ENCODE measurements at places on chromosomes 2 and 18. TPM values are rescaled to one million over a fixed set of nuclear protein-coding genes. Genes with fewer than 3 reads are reported as not detected.

GRCh38 chr2:219159771-219160185, 837 bp downstream of the NHEJ1 start:
- no peak for DNase-seq

GRCh38 chr2:40281021-40281940, 170.6 kb downstream of the SLC8A1 start:
- no peak for DNase-seq

GRCh38 chr2:105597806-105598803, 146.6 kb upstream of the NCK2 start:
- DNase-seq = no peak

DNA sequence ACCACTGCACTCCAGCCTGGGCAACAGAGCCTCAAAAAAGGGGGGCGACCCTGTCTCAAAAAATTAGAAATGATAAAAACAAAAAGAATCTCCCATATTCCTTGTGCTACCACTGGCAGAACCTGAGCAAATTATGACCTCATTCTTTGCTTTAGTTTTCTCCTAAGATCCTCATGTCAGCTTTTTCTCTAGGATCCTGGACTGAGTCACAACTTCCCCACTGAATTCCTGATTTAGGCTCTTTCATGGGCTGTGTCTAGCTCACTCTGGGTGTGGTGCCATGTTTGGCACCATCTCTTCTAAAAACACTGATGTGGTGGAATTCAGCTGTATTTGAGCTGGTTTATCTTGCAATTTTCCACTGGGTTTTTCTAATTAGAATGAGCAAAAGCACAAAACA, 37.1 kb downstream of the EXOC6B start:
- no peak for DNase-seq

DNA sequence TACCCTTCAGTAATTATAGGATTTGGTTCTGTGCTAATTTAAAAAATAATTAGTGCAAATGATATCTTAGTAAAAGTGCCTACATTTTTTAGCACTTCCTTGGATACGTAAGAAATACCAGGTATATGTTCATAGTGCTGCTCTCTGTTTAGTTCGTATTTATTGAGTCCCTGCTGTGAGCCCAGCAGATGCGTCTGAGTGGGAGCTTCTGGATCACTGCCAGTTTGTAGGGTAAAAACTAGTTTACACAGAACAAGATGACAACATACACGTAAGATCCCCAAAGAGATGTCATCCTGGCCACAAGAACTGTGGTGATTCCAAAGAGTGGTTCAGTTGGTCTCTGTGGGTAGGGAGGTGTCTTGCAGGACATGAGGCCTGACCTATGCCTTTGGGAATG, 103.2 kb downstream of the CTIF start:
- DNase-seq = no peak

DNA sequence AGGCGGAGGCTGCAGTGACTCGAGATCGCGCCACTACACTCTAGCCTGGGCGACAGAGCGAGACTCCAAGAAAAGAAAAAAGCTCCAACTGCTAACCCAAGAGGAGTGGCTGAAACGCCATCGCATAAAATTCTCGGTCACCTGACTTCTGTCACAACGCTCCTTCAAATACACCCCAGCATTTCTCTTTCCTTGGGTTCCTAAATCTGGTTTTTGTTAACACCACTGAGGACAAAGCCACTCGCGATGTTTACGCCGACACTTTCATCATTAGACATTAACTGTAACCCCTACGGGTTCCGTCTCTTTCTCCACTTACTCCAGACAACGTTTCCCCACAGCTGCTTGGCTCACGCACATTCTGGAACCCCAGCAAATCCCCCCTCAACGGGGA, 679 bp downstream of the CLK1 start:
- DNase-seq = no peak

- DNase-seq = no peak
These were observed 820.4 kb downstream of the GALR1 start for GRCh38 chr18:78069784-78070664.

GRCh38 chr2:136408795-136409194, 290.8 kb upstream of the CXCR4 start:
- DNase-seq = no peak

- DNase-seq = no peak
These were observed 56.0 kb upstream of the RAB6C start for GRCh38 chr2:129923265-129924091.

DNA sequence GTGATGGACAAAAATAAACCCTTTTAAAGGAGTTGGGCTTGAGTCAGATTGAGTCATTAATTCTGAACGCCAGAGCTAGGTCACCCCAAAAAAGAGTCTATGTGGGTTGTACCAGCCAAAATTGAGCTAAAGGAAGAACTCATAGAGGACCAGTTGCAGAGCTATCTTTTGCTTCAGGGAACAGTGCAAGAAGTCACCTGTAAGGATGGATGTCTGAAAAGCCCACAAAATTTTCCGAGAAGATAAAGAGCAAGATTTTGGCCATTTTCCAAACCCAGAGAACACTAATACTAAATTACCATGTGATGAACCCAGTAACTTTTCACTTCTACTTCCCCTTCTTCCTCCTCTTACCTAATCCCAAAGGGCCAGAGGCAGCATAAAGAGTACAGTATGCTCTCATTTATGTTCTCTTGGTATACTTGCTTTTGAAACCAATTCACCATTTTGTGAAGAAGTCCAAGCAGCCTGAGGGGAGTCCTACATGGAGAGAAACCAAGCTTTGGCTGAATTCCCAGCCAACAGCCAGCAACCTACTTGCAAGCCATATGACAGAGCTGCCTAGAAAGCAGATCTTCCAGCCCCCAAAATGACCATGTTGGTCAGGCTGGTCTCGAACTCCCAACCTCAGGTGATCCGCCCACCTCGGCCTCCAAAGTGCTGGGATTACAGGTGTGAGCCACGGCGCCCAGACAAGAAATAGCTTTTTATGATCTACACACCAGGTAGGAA, 551.7 kb downstream of the SATB2 start:
- no peak for DNase-seq

- no peak for DNase-seq
These were observed 16.1 kb downstream of the SERPINB5 start for GRCh38 chr18:63492851-63493250.

DNA sequence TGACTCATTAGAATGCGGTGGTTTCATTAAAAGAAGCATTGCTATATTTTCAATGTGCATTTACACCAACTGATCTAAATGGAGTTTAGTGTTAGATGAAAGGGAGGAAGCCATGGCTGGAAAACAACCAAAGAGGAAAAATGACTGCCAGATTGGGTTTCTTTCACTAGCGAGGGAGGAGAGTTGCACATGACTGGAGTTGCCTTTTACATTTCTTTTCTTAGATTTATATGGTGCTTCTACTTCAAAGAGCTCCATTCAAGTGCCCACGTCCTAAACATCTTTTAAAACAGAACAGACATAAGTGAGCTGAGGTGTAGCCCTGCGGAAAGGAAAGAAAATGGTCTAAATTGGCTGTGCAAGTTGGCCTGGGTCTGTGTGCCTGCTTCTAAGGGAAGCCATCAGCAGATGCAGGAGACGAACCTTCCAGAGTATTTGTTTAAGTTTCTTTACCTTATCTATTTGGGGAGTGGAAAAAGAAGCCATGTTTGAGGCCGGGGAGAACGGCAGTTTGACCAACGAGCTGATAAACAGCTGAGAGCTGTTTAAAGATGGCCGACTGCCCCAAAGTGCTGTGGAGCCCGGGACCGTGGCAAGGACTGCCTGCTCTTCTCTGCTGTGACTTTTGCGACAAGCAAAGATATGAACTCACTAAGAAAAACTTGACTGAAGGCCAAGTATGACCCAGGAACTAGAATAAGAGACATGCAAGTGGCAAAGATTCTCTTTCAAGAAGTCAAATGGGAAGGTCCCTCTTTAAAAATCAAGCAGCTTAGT, 327.0 kb downstream of the ZNF516 start:
- no peak for DNase-seq

GRCh38 chr2:168995744-168996143, 35.4 kb downstream of the ABCB11 start:
- no peak for DNase-seq

DNA sequence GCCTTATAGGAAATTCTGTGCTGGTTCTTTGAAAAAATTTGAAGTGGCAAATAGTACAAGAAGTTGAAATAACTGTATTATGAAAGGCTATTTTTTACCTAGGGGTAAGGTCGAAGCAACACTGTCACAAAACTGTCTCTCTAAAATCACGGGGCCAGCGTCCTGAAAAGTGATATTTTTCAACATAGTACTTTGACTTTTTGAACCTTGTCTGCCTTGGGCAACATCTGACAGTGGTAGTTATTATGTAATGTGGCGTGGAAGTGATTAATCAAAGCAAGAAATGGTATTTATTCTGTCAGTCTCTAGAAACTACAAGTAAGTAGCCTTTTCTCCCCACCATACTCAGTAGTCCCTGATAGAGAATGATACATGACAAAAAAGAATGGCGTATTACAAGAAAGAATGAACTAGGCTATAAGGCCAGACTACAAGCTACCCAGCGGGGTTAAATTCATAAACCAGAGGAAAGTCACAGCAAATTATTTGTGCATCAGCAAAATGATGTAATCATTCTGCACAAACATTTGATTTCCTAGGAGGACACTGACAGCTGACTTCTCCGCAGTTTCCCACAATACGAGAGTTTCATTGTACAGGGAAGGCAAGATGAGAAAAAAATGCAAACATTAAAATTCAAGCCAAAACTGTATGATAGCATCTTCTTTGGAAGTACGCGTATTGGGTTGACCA, 9.8 kb downstream of the GEN1 start:
- DNase-seq = no peak

- no peak for DNase-seq
These were observed 219.2 kb downstream of the LRP1B start for GRCh38 chr2:141911485-141912066.

DNA sequence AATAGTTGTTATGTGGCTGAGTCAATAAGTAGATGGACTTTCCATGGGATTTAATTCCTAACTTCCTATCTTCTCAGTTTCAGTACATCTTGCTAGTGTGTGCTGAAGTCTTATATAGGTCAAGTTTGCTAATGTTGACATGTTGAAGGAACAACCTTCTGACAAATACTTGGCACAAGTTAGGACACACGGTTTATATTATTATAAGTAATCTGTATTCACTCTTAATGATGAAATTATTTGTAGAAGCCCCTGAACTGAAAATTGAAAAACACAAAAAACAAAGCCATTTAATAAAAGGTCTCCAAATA, 19.2 kb downstream of the ARL5A start:
- no peak for DNase-seq

DNA sequence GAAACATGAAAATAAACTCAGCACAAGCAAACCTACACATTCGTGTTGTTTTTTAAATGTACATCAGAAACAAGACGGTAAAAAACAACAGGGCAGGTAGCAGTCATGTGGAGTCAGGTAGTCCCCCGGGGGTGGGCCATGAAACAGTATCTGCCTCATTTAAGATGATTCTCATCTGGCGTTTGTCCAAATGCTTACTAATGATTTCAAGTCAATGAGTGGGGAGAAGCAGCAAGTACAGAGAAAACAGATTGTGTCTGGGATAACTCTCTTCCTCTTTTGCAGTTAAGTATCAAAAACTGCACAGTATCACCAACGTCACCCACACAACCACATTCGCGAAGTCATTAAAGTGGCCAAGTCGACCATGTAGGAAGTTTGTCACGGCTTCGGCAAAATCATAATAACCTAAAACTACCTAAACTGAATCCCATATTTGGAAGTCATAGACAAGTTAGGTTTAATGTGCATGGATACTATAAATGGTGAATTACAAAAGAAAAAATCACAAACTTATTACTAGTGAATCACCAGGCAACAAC, 1.3 kb downstream of the LAPTM4A start:
- peak; percentile 66 for DNase-seq

DNA sequence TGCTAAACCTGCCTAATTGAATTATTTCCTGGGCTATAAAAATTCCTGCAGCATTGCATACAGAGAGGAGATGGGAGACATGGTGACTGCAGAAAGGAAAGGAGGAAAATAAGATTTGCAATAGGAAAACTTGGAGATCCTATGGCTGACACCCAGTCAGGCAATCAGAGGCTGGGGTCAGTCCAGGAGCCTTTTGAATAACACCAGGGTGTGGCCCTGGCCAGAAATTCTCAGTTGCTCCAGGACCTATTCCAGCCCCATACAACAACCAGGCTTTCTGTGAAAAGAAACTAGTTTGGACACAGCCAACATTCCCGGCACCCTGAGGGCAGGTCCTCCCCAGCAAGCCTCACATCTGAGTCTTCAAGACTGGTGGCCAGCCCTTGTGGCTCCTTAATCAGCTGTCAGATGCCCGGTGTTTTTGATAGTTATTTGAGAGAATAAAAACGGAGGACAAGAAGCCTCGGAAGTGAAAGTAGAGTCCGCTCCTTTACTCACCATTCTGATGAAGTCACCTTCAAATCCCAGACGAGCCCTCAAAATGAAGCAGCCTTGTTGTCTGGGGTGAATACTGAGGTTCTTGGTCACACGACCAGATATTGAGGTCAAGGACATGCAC, 31.1 kb upstream of the GMCL1 start:
- no peak for DNase-seq

DNA sequence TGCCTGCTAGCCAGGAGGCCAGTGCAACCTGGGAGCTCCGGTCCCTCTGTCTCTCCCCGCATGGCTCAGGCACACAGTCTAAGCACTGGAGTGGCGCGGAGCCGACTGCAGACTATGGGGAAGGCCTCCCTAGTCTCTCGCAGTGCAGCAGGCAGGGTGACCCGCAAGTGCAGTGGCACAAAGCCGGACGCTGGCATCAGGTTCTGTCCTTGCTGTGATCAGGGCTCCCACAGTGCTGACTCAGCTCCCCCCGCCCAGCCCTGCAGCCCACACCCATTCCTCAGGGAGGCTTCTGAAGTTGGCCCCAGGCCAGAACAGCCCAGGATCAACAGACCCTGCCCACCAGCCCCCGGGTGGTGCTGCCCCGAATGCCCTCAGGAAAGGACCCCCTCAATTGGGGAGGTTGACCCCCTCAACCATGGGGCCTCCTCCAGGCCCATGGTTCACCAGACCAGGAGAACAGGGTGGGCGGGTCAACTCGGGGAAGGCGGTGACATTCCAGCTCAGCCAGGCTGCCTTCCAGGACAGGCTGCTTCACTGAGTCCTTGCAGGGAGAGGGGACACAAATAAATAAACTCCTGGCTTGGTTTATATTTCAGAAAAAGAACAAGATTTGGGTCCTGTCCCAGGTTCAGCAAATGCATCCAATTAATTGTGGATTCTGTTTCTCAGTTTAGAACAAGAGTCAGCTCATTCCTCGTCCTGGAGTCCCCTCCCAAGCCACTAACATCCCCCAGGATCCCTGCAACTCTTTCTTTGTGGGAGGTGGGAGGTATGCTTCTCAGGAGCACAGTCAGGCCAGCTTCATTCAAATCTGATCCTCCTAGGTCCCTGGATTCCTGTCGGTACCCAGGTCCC, 12.2 kb downstream of the BIN1 start:
- DNase-seq = no peak

GRCh38 chr2:220394433-220394832, 767.0 kb downstream of the SLC4A3 start:
- no peak for DNase-seq

Gene PFN4
- not detected for total RNA-seq

Gene PHLPP1
- total RNA-seq = 13.5 TPM

Gene GALNT3
- total RNA-seq = 3.2 TPM

Gene APCDD1
- total RNA-seq = not detected

Gene SGPP2
- total RNA-seq = 7.6 TPM

Gene PRKAG3
- not detected for total RNA-seq

Gene GALNT13
- total RNA-seq = not detected

Gene BUB1
- total RNA-seq = 49.5 TPM

Gene LRRTM4
- not detected for total RNA-seq

Gene REG3G
- not detected for total RNA-seq

All from CD8-positive, alpha-beta memory T cell (primary cell).